Retina (tissue), 1 donor: ENCODE measurements at places on chromosomes 12 and 14.

DNA sequence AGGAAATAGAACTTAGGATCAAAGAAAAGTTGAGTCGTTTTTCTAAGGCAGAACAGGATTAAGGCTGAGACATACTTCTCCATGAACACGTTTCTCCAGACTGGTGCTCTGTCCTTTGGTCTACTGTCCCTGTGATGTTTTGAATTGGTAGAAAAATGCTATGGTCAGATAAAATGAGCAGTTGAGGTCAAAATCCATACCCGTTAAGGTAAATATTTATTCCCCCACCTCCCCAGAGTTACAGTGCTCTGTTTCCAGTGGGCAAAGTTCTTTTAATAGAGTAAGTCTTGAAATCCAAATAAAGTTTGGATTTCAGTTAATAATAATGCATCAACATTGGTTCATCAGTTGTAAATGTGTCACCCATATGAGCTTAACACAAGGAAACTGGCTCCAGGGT is 74.5 kb downstream of the PTHLH start:
- DNase-seq: no peak

DNA sequence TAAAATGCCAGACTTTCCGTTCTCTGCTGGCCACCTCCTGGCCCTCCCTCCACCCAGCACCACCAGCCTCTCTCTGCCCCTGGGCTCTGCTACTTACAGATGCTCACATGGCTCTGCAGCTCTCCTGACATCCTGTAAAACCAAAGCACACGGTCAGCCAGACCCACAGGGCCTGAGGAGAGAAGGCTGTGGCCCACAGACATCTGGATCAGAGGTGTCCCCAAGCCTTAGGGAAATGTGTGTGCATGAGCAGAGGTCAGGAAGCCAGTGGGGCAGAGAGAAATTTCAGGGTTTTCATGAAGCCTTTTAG is 11.5 kb downstream of the KRT77 start:
- peak; percentile 27 for DNase-seq

- DNase-seq: no peak
These were observed 128.3 kb upstream of the PRMT8 start for GRCh38 chr12:3362737-3363136.

DNA sequence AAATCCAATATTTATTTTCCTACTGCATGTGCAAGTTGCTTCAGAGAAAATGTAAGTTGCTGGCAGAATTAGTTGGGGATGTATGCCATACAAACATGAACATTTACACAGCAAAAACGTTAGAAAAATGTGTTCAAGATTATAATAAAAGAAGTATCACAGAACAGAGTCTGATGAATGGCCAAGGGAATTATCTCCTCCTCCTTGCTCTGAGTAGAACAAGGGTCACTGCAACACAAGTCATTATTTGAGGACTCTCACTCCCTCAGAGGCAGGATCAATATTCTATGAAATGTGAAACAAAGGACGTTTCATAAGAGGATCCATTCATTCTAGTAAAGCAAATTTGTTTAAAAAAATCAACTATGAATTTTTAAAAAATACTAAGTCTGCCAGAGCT is 177.8 kb downstream of the PRKD1 start:
- DNase-seq: no peak

- DNase-seq: peak; percentile 34
These were observed 8.8 kb downstream of the VPS37B start for GRCh38 chr12:122886851-122887818.

DNA sequence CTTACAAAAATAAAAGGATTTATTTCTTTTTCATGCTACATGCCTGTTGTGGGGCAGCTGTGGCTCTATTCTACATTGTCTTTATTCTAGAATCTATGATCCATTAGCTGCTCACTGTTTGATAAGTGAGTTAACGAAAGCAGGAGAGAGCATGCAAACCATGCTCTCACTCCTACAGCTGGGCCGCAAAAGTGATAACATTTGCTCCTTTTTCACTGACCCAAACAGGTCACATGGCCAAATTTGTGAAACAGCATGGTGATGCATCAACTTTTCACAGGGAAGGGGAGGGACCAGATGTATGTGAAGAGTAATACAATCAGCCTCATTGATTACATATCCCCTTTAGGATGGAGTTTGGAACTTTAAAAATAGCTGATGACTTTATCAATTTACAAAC is 456.9 kb upstream of the SYT1 start:
- DNase-seq: no peak

DNA sequence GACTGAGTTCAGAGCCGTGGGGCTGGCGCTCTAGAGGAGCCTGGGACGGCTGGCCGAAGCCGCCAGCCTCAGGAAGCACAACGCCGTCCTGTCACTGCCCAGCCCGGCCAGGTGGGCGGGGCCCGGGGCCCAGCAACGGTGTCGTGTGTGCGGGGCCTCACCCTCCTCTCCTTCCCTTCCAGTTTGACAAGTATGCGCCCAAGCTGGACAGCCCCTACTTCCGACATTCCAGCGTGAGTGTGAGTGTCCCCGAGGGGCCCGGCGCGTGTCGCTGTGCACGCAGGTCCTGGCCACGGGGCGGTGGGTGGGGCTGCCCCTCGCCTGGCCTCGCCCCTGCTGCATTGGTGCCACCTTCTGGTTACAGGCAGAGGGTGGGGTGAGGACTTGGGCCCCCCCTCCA is 38.3 kb downstream of the LRCOL1 start:
- no peak for DNase-seq

GRCh38 chr12:19912991-19913390 is 455.3 kb upstream of the PDE3A start:
- DNase-seq: no peak

DNA sequence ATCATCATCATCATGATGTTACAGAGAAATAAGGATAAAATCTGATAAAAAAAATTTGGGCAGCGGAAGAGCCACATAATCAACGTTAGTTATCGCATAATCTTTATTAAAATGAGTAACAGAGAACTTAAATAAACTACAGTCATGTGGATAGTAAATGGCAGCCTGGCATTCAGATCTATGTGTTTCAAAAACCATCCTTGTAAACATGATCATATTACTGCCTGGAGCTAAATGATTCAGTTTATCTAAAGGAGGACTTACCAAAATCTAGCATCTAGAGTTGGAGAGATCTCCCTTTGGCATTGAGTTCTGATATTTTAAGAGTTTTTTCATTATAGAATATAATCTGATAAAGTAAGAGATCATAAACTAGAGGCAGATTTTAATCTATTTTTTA is 200.1 kb upstream of the MGAT4C start:
- no peak for DNase-seq

GRCh38 chr14:56461276-56462275 is 118.0 kb upstream of the TMEM260 start:
- DNase-seq: peak; percentile 48

GRCh38 chr12:129467726-129468125 is 436.1 kb downstream of the TMEM132D start:
- peak; percentile 22 for DNase-seq

GRCh38 chr12:39357041-39357440 is 85.9 kb downstream of the KIF21A start:
- no peak for DNase-seq

- DNase-seq: no peak
These were observed 273.4 kb downstream of the FOXN3 start for GRCh38 chr14:89143595-89143994.

DNA sequence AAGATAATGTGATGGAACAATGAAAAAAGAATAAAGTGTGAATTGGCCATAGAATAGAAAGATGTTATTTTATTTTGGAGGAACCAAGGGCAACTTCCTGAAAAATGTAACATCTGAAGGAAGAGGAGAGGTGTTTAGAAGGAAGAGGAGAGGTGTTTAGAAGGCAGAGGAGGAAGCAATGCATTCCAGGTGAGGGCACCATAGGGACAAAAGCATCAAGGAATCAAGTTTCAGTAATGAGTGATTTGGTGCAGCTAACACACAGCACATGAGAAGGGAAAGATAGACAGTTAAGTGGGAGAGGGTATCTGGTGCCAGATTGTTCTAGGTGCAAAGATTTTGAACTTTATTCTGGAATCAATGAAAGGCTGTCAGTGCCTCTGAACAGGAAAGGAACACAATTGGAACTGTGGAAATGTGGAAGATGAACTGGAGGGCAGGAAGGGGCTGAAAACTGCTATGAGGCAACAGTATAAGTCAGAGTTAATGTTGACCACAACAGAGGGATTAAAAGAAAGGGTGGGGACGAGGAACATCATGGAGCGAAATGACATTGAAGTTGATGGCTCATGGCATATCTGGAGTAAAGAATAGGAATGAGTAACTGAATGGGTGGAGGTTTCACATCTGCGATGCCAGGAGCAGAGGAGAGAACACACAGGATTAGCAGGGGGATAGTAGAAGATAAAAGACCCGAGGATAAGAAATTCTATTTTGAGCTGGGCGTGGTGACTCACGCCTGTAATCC is 326.6 kb downstream of the LRIG3 start:
- no peak for DNase-seq

- DNase-seq: no peak
These were observed 39.9 kb upstream of the PTPRR start for GRCh38 chr12:70960484-70960883.

GRCh38 chr14:76115010-76115422 is 36.7 kb upstream of the GPATCH2L start:
- DNase-seq: no peak

DNA sequence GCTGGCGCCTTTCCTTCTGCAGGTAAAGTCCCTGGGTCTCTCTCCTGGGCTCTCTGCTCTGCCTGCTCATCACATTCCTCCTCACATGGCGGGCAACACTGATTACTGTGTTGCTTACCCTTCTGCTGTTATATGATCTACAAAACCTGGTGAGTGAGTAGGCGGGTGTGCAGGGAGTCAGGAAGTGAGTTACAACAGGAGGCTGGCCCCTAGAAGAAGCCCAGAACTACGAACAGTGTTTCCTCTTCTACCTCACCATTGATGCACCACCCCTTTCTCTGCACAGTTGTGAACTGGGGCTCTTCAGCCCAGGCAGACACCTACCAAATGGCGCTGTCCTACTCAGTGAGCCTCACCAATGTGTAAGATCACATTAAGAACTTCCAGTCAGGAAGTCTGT is 4.9 kb upstream of the KLHL33 start:
- DNase-seq: no peak

DNA sequence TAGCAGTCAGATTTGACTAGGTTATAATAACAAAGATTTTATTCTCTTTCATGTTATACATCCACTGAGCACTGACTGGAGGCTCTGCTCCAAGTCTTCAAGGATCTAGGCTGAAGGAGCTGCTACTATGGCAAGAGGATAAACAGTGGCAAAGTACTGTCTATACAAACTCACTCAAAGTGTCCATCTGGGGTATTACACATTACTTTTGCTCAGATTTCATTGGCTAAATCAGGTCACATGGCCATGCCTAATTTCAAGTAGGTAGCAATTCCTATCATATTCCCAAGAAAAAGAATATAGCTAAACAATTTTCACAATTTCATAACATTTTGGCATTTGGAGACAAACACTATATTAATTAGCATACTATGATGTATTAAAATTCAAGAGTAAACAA is 40.9 kb downstream of the CDK17 start:
- no peak for DNase-seq

DNA sequence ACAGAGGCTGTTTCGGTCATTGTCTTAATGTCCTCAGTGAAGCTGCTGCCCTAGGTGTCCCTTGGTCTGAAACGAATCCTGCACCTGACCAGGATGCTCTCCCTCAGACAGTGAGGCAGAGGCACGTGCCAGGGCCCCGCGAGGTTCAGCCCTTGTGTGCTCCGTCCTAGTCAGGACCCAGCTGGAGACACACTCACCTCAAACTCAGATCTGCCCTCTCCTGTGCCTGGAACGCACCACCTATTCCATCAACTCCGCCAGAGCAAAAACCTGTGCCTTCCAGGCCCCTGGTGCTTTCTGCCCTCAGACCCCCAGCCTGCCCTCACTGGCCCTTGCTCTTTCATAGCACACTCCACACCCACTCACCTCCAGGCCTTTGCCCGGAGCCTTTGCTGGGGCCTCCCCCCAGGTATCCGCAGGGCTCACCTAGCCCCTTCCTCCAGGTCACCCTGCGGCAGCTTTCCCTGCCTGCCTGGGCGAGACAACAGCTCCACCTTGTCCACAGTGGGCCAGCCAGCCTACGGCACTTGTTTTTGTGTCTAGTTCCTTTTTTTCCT is 150.6 kb downstream of the BCL11B start:
- DNase-seq: no peak

DNA sequence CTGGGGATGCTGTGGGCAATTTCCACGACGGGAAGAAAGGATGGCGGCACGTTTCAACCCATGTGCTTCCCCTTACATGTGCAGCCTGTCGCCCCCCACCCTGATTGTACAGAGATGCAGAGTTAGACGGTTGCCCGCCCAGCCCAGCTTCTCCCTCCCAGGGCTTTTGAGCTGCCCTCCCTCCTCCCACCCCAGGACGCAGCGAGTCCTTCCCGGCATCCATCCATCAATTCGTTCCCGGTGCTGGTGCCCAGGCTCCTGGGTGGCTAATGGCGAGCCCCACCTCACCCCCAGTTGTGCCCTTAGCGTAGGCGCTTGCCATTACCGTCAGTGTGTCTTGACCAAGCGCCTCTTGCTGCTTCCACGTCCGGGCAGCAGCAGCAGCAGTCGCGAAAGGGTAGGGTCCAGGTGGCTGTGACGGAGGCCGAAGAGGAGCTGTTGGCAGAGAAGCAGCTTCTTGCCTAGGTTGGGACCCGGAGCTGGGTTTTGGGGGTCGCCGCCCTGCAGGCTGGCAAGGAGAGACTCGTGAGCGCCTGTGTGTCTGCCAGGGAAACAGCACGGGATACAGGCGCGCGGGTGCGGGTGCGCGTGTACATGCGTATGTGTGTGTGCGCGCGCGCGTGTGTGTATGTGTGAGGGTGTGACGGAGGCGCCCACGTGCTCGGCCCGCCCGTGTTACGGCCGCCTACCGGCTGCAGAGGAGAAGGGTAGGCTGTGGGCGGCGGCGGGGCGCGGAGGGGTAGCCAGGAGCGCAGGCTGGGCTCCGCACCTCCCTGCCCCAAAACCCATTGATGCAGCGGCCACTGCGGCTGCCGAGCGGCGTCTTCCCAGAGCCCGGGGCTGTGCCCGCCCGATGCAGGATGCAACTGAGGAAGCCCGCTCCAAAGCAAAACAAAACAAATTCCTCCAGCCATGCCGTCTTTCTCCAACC is at the start of gene SLC6A15:
TSS of gene SLC6A15 (minus strand) at position 602 of the 931 bp plus-strand sequence. CDS start 20,679 bp downstream, outside the sequence.
- peak; percentile 96 for DNase-seq

DNA sequence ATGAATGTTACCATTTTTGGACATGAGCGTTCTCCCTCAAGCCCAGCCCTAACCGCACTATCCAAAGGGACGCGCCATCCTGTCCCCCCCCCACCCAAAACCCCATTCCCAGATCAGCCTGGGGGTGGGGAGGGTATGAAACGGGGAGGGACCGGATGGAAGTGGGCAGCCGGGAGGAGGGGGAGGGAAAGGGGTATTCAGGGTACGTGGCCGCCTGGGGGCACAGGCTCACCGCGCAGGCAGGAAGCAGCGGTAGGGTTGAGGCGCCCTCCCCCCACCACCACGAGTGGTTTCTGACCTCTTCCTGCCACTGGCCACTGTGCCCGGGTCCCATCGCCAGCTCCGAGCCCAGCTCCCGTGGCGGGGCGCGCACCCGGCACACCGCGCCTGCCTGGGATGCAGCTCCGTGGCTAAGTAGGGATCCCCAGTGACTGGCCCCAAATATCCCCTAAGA is 1.4 kb downstream of the ACTN1 start:
- no peak for DNase-seq

- DNase-seq: no peak
These were observed 1.1 kb downstream of the KLHL28 start for GRCh38 chr14:44960646-44961045.

- DNase-seq: no peak
These were observed 12.4 kb downstream of the GLRX5 start for GRCh38 chr14:95547272-95547625.

GRCh38 chr12:64600164-64600561 is 10.1 kb upstream of the RASSF3 start:
- no peak for DNase-seq

- no peak for DNase-seq
These were observed 77.5 kb downstream of the TGFB3 start for GRCh38 chr14:75904311-75904710.
